Kidney glomerular epithelial cell (primary cell): ENCODE measurements at places on chromosomes 2 and 18.

DNA sequence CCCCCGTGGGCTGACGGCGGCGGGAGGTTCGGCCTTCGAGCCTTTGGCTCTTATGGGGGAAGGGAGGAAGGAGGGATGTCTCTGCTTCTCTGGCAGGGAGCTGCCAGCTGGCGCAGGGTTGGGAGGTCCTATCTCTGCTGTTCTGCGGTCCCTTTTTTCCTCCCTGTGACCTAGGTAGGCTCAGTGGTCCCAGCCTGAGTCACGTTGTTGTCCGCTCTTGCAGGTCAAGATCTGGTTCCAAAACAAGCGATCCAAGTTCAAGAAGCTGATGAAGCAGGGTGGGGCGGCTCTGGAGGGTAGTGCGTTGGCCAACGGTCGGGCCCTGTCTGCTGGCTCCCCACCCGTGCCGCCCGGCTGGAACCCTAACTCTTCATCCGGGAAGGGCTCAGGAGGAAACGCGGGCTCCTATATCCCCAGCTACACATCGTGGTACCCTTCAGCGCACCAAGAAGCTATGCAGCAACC, 2.5 kb downstream of the DLX1 start:
- DNase-seq, result no peak

DNA sequence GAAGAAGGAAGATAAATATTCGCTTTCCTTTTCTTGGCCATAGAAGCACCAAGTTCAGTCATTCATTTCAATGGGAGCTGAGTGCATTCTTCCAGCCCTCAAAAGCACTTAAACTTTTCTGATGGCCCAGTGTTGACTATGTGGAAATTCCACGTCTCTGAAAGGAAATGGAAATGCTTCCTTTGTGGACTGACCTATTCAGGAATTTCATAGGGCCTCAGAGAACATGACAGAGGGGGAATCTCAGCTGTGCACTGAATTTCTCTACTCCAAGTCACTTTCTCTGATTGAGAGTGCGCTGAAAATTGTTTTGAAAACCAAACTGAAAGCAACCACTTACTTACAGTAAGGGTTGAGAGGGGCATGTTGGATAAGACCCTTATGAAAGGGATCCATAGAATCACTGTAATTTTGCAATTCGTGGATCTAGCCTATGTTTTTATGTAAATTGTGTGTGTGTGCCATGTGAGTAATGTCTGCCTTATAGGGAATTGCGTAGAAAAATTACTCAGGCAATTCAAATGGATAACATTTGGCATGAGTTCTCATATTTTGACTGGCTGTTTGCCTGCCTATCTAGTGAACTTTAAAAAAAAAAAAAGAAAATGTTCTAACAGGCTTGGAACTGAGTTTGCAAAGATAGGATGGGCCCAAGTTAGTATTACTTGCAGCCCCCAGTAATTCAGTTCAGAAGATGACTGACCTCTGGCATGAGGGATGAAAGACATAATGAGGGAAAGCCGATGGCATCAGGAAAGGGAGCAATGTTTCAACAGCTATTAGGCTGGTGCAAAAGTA, 437.0 kb downstream of the PTPRM start:
- no peak for DNase-seq

- DNase-seq, result peak; percentile 17
Measured at GRCh38 chr18:61502472-61502871, 169.2 kb downstream of the CDH20 start.

GRCh38 chr18:42412896-42413295, 457.9 kb downstream of the PIK3C3 start:
- DNase-seq, result peak; percentile 77

DNA sequence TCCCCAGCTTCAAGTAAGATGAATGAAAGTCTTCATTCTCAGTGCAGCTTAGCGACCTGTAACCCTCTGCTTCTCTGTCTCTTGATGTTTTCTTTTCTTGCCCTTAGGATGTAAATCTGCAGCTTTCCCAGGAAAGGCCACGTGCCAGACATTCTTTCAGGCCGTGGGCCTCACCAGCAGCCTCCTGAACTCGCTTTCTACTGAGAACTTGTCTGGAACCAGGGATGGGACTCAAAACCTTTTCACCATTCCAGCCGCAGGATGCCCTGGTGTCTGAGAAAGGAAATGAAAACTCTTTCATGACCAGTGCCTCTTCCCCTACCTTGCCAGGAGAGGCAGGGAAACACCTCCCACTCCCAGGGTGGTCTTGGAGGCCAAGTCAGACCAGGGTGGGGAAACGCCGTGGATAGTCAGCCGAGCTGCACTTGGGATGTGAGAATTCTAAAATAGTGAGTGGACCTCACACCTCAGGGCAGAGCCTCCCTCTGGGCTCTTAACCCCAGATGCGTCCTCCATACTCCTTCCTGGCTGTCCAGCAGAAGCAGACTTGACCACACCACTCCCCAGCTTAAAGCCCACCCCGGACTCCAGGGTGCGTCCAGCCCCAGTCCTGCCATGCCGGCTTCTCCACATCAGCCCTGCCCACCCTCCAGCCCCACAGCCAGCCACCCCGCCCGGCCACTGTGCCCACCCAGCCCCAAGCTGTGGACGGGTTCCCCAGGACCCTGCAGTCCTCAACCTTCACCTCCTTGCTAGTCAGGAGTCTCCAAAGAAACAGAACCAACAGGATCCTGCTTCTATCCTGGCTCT, 115.5 kb downstream of the TWIST2 start:
- peak; percentile 6 for DNase-seq

DNA sequence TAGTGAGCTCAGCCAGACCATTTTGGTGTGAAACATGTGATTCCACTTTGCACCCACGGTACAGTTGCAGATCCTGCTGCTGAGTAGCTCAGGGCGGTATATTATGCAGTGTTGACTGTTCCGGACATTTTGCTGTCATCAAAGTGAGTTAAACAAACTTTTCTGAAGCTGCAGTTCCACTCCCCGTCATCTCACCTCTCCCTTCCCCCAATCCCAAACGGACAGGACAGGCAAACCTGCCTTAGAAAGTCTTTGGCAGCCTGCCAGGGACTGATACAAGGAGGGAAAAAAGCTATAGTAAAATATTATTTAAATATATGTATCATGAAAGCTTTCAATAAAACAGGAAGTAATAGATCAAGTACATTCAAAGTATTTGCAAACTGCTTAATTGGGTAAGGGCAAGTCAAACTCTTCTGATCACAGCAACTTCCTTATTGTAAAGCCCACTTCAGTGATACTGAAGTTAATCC, 35.5 kb upstream of the SP5 start:
- DNase-seq, result no peak

DNA sequence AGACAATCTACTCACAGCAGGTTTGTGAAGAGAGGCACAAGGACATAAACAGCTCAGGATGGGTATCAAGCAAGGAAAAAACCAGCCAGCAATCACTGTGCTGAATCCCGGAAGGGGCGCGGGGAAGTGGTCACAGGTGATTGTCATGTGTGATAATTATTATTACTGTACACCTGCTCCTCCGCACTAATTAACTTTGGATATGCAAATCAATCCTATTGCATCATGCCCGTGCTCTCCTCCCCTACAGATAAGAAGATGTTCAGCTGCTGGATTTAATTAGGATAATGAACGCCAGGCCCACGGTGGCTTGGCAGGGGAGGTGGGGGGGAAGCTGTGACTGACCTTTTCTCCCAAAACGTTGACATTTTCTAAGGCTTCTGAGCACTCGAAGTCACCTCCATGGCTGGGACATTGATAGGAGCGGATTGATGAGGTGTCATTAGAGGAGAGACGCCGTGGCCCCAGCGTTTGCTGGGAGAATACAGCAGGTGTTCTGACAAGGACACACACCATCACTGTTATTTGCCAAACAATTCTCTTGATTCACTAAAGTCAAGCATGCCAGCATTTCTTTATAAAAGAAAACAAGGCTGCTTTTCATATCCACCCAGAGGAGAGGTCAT, 160.3 kb upstream of the VRK2 start:
- DNase-seq, result no peak
